ENCODE measurements at places on chromosomes 16 and 17.

DNA sequence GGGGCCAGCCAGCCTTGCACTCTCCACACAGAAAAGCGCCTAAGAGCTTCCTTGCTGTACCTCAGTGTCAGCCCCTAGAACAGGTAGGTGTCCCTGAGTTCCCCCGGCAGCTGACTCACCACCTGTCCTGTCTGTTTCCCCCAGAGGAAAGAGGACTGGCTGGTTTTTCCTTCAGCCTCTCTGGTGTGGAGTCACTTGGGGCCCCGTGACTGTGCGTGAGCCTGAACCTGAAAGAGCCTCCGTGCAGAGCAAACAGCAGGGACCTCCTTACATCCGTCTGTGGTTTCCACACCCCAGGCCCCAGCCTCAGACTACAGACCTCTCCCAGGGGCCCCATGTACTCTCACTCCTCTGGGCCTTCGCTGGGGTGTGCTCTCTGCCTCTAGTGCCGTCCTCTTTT, 87.8 kb downstream of the GNAO1 start:
- DNase-seq: peak; percentile 18

DNA sequence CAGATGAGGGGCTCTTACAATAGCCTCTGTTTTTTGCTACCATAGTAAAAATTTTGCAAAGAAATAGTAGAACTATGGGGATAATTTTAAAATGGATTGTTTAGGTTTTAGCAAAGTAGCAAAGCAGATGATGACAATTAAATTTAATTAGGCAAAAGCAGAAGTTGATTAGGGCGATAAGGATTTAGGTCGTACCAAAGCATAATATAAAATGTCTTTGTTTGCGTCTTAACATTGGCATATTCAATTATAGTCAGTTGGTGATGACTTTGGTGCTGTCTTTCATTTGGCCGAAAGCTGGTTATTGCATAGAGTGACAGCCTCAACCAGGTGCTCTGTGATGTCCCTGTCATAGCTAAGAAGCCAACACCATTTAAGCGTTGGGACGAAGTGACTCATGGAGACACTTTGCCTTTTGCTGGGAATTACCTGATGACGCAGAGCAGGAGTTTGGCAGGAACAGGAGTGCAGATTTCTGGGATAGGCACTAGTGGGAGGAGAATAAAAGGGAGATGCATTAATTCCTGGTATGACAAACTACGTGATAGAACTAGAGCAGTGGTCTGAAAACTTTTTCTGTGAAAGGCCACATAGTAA, 38.3 kb downstream of the MAP2K6 start:
- DNase-seq: no peak

GRCh38 chr16:48537909-48538745, 71.9 kb downstream of the N4BP1 start:
- no peak for DNase-seq

- no peak for DNase-seq
These were observed 16.9 kb downstream of the PDZD9 start for GRCh38 chr16:21984062-21984461.

GRCh38 chr17:73396431-73397277, 84.9 kb upstream of the CDC42EP4 start:
- DNase-seq: no peak

GRCh38 chr17:9436630-9437029, 139.0 kb downstream of the STX8 start:
- no peak for DNase-seq

DNA sequence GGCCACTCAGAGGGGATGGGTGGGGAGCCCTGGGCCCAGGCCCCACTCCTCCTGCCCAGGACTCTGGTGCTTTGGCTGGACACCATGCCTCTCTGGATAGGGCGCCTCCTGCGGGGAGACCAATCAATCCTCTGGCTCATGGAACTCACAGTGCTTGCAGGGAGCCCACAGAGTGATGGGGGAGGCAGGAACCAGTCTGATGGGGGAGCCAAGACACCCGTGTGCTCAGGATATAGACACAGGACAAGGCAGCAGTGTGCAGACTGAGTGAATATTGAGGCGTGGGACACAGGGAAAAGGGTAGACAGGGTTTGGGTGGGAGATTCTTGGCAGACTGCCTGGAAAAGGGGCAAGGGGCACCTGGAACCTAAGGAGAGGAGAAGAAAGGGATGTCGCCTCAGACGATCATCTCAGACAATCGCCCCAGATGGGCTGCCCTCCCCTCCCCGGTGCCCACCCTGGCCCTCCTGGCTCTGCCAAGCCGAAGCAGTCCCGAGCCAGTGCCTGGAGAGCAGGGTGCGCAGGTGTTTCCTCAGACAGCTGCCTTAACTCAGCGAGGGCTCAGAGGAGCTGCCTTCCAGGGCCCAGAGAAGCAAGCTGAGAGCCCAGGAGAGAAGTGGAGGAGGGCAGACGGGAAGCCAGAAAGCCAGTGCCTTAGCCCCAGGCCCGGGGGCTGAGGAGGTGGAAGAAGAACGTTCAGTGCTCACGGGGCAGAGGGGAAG, 37.4 kb upstream of the DLX4 start:
- DNase-seq: no peak

DNA sequence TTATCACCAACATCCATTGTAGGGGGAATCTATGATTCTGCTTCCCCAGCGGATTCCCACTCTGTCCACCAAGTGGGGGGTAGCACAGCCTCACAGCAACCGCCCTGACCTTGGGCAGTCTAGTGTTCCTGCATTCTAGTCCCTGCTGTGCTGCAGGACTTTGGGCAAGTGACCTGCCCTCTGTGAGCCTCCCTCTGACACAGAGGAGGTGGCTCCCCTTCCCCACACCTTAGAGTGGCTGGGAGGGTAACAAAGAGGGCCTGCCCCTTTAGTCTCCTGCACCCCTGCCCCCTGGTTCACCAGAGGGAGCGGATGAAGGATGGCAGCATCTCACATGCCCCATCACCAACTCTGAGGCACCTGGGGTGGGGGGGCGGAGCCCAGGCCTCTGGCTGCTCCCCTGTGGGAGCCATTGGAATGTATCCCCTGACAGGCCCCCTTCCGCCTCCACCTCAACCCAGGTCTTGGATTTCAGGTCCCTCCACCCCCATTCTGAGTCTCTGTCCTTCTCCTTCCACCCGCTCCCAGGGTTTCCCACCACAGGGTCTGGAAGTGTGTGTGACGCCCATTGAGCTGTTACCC, 10.1 kb downstream of the GAS2L2 start:
- no peak for DNase-seq

- no peak for DNase-seq
These were observed 18.7 kb downstream of the ARL2BP start for GRCh38 chr16:57263541-57264351.

DNA sequence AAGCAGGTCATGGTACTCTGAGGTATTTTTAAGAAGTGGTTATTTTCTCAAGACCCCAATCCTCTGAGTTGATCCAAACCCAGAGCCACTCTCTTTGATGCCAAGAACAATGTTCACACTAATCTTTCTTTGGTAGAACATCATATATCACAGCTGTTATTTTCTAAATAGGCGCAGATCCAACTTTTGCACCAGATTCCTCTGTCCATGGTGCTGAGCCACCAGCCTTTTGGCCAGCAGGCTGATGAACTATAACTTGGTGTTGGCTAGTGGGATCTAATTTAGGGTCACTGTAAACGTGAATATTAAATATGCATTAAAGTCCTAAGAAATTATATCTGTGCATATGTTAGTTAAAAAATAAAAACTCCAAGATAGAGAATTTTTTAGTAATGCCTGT, 7.0 kb upstream of the ZKSCAN2 start:
- no peak for DNase-seq

DNA sequence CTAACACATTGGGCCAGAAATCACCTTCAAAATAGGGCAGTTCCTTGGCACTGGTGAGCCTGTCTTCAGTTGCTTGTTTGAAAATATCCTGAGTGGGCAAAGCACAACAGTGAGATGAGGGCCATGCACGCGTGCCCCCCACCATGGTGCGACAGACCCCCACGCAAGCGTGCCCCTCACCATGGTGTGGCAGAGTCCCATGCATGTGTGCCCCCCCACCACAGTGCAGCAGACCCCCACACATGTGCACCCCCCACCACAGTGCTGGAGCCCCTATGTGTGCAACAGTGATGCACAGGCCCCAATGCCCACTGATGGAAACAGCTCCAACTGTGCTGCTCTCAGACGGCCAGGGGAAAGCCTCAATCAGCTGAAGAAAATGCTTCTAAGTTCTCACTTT, 18.8 kb upstream of the TRAP1 start:
- no peak for DNase-seq

DNA sequence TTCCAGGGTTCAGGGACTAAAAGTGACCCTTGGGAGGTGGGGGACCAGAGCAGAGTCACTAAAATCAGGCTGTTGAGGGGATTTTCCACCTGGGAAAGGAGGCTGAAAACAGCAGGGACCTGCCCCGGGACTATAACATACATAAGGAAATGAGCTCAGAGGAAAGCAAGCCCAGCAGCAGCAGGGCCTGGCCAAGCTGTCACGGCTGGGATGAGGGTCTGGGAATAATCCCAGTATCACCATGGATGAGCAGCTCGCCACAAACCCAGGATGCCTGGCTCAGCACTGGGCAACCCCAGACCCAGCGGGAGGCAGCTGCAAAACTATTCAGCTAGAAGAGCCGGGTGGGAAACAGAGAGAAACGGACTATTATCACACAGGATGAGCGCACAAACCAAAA, 72.4 kb downstream of the RPH3AL start:
- no peak for DNase-seq

GRCh38 chr17:47618410-47618809, 31.3 kb upstream of the KPNB1 start:
- no peak for DNase-seq

- DNase-seq: no peak
These were observed 169.4 kb downstream of the ABCA8 start for GRCh38 chr17:68785565-68786486.

DNA sequence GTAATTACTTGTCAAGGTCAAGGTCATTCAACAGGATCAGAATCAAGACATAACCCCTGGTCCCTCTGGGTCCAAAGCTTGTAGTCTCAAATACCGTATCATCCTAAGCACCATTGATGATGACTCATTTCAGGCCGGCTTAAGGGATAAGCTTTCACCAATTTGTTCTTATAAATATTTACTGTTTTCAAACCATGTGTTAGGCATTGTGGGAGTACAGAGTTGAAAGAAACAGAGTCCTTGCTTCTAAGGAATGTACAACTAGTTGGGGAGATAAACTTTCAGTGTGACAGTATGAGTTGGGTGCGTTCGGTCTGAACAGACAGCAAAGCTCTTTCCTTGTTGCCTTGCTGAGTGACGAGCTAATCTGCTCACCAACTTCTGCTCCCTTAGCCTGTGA, 183.5 kb upstream of the MAF start:
- no peak for DNase-seq

GRCh38 chr16:1650131-1650530, 27.9 kb upstream of the JPT2 start:
- DNase-seq: no peak

GRCh38 chr17:33520426-33521330, 227.6 kb upstream of the ASIC2 start:
- DNase-seq: peak; percentile 11

DNA sequence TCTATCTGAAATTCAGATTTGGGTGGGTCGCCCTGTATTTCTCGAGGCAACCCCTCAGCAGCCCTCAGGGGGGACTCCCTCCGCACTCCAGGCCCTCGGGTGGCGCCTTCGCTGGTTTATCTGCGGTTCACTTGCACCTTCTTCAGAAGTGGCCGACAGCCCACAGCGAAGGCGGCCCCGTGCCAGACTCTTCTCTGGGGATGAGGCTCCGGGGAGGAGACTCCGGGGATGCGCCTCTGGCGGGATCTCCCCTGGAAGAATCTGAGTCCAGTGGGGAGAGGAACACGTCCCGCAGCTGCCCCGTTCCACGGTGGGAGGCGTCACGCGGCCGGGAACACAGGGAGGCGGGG, 63.9 kb upstream of the DNAJA2 start:
- peak; percentile 5 for DNase-seq

- no peak for DNase-seq
These were observed 3.8 kb upstream of the ANKFN1 start for GRCh38 chr17:56149266-56150036.

GRCh38 chr17:44971776-44972483, 3.8 kb upstream of the C1QL1 start:
- peak; percentile 31 for DNase-seq

- peak; percentile 8 for DNase-seq
These were observed 18.0 kb upstream of the ASGR2 start for GRCh38 chr17:7132511-7133094.

DNA sequence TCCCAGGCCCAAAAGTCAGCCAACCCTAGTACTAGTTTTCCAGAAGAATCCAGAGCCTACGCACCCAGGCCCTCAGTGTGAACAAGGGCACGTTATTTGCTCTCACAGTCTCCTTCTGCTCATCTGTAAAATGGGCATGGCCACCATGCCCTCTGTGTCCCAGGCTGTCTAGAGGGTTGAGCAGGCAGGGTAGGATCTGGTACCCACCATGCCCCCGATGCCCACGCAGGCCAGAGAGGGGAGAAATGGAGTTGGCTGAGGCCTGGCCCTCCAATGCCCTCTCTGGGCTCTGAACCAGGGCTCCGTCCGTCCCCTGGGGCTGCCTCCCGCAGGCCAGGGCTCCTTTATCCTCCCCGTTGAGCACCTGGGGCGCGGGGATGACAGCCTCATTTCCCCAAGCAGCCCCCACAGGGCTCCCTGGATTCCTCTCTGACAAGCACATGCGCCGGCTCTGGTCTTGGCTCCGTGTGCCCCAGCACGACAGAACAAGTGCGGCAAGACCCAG, 9.1 kb upstream of the BAHCC1 start:
- DNase-seq: no peak

- DNase-seq: no peak
These were observed 3.7 kb downstream of the CBLN1 start for GRCh38 chr16:49277766-49278566.

- DNase-seq: no peak
These were observed 1.5 kb downstream of the DLX3 start for GRCh38 chr17:49993423-49994060.

DNA sequence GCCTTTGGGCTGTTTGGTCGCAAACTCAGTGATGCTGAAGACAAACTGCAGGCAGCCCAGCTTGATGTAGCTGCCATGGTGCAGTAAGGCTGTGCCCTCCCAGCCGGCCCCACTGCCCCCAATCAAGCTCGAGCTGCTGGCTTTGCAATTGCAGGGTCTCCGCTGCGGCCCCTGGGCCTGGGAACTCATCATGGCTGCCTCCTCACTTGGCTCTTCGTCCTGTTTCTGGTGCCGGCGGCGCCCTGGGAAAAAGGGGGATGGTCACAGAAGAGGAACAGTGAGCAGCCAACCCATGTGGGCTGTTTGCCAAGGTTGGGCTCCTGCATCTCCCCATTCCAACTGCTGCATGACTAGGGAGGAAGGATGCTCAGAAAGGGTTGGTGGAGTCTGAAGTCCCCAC, 3.4 kb upstream of the DHRS13 start:
- DNase-seq: no peak

- no peak for DNase-seq
These were observed 693 bp downstream of the NDRG4 start for GRCh38 chr16:58500430-58501241.

DNA sequence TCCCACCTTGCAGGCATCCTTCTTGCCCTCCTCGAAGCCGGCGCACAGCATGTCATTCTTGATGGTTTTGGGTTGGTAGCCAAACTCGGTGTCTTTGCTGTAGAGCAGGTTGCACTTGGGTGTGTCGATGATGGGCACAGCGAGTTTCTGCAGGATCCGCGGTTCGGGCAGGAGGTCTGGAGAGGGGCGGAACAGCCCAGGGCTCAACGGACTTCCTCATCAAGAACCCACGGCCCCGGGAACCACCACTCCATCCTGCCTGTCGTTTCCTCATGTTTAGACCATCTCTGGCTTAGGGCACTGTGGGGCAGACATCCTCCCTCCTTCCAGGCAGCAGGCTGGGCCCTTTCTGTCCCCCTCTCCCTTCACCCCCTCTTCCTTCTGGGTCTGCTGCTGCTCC, 6.5 kb downstream of the PRSS27 start:
- DNase-seq: no peak

- no peak for DNase-seq
These were observed 2.7 kb downstream of the TOM1L1 start for GRCh38 chr17:54903375-54903774.

- DNase-seq: no peak
These were observed 55.7 kb downstream of the IRX5 start for GRCh38 chr16:54986409-54986808.
